ENCODE measurements at places on chromosomes 3 and 15.
A peak's percentile ranks its signal among the peaks of the same experiment; 100 is the strongest.

GRCh38 chr3:134544316-134544715, 58.5 kb downstream of the CEP63 start:
- peak; percentile 8 for DNase-seq

- DNase-seq, result no peak
These were observed 863.2 kb downstream of the TUSC7 start for GRCh38 chr3:117572786-117573185.

DNA sequence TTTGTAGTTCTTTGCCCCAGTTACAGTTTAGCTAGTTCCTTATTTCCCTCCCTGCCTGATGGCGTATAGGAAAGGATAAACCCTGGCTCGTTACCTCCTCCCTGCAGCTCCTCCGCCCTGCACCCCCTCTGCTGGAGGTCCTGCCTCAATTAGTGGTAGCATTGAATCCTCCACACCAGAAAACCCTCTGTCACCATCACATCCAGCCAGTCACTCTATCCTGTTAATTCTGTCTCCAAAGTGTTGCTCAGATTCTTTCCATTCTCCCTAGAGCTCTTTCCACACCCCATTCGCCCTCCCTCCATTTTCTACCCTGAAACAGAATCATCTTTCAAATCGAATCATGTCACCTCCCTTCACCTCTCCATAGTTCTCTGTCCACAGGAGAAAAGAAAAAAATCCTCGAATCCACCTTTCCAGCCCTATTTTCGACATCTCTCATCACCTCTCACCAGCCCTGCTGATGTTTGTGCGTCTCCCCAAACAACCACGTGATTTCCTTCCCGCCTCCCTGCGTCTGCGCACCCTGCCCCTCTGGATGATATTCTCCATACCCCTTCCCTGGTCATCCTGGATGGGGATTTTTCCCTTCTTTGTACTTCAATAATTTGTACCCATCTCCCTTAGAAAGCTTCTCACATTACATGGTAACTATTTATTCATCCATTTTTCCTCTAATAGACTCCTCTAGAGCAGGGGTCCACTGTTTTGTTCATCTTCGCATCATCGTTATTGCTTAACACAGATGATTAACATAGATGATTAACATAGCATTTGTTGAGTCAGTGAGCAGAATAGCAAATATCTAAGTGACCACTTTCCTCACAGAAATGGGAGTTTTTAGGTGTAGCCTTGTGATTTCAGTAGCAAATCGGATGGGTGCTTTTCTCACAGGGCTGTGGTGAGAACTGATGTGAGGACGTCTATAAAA, 37.1 kb downstream of the MAP3K13 start:
- DNase-seq, result peak; percentile 47

DNA sequence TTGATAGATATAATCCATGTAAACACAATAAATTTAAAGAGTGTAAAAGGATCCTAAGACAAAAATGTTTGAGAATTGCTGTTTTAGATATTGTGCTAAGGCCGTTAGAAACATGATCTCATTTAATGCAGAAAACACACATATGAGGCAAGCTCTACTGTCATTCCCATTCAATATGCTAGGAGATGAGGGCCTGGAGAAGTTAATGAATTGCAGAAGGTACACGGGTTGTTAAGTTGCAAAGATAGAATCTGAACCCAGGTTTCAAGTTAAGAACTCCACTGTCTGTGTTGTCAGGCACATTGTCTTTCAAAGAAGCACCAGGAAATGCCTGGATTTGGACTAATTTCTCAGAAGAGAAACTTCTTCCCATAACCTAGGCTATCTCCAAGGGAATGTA, 65.1 kb upstream of the SAMMSON start:
- DNase-seq, result no peak

DNA sequence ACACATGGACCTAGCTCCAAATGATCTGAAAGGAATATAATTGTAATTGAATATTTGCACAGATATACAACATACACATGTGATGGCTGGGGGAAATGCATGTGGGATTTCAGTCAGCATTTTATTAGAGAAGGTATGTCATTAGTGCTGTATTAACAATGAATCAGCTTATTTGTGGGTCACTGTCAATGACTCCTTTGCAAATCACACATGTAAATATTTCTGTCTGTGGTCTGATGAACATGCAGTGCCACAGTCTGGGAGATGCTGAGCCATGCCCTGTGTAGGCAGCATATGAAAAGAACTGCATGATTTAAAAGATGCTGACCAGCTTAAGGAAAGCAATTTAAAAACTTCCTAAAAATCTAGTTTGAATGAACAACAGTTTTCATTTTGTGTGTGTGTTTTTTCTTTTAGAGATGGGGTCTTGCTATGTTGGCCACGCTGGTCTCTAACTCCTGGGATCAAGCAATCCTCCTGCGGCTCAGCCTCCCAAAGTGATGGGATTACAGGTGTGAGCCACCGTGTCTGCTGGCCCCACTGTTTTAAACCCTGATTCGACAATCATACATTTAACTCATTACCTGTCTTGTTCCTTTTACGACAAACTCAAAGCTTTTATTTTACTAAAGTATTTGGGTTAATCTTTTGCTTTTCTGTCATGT, 803 bp upstream of the B3GNT5 start:
- no peak for DNase-seq

- no peak for DNase-seq
These were observed 176.3 kb upstream of the BHLHE40 start for GRCh38 chr3:4802903-4803302.

DNA sequence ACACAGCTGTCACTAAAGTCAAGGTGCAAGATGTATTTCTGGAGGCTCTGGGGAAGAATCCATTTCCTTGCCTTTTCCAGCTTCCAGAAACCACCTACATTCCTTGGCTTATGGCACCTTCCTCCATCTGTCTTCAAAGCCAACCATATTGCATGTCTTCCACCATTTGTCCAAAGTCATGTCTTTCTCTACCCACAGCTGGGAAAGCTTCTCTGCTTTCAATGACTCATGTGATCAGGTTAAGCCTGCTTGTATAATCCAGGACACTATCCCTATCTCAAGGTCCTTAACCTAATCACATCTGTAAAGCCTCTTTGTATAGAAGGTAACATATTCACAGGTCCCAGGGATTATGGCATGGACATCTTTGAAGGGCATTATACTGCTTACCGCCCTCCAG, 14.2 kb downstream of the ARHGAP31 start:
- DNase-seq, result peak; percentile 25

DNA sequence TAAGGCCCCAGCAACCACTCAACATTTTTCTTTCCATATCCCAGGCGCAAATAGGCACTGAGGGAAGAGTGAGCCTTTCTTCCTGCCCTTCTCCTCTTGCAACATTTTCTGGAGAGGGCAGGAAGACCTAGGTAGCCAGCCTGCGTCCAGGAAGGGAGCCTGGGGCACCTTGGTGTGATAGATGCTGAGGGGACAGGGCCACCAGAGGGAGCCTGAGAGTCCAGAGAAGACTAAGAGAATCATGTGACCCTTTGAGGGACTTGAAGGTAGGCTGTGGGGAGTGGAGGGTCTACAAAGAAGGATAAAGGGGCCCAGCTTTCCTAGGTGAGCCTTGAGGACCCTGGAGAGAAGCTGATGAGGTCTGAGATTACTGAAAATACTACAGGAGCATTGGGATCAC, 346.6 kb downstream of the CNTN6 start:
- DNase-seq, result no peak

- no peak for DNase-seq
These were observed 196.5 kb upstream of the ATP11B start for GRCh38 chr3:182596676-182597410.

GRCh38 chr3:117842086-117842485, 1132.5 kb downstream of the TUSC7 start:
- DNase-seq, result no peak

- peak; percentile 95 for DNase-seq
These were observed 453.1 kb downstream of the IL5RA start for GRCh38 chr3:2656806-2657777.

DNA sequence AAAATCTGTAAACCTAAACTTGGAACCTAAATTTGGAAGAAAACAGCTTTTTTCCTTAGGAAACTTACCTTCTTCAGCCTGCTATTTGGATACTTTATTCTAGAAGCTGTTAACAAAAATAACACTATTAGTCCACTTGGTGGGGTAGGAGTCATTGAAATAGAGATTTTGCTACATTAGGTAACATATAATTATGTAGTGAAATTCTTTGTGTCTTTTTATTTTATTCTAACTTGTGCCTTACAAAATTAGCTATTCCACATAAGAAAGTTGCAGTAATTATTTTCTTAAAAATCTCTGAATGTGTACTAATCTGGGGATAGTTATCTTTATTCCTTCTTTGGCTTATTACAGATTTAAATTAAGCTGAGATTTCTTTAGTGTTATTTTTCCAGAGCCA, 360.4 kb upstream of the ROBO2 start:
- DNase-seq, result no peak

GRCh38 chr15:72559781-72560180, 85.7 kb downstream of the ARIH1 start:
- DNase-seq, result peak; percentile 71

DNA sequence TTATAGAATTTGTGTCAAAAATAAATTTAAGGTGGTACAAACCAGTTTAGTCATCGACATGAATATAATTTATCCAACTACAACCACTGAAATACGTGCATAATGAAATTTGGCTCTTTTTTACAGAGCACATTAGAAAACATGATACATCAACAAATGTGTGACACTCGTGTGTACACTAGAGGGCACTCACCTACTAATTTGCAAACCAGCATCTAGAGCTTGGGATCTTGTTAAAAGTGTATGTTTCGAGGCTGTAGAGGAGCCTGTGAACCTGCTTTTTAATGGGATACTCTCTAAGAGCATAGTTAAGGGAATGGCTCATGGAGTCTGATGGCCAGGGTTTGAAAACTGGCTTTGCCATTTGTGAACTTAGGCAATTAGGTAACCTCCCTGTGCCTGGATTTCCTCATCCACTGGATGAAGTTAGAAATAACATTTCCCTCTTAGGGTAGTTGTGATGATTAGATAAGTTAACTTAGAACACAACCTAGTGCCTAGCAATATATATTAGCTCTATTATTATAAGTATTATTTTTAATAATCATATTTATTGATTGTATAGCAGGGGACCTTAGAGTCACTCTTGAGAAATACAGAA, 8.8 kb upstream of the CPOX start:
- DNase-seq, result peak; percentile 76

DNA sequence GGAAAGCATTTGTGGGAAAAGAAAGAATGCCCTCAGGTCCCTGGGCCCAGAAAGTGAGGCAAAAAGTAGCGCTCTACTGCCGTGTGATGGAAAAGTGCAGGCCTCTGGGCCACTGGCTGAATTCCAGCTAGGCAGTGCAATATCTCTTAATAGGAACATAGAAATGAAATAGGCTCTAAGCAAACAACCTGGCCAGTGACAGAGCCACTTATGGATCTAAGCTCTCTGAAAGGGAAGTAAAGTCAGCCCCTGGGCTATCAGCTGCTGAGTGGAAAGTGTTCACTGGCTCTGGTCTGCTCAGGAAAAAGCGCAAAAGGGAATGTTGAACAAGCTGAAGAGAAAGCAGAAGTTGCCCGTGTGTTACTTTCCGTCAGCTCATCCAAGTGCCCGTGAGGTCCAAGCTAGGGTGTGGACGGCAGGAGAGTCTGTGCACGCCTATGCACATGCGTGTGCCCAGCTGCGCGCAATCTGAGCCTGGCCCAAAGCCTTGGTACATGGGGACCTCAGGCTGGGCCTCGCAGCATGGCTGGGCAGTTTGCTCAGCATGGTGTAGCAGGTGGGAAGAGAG, 74.0 kb upstream of the RAD18 start:
- no peak for DNase-seq

- DNase-seq, result no peak
These were observed 37.2 kb downstream of the MGLL start for GRCh38 chr3:127784865-127785710.

DNA sequence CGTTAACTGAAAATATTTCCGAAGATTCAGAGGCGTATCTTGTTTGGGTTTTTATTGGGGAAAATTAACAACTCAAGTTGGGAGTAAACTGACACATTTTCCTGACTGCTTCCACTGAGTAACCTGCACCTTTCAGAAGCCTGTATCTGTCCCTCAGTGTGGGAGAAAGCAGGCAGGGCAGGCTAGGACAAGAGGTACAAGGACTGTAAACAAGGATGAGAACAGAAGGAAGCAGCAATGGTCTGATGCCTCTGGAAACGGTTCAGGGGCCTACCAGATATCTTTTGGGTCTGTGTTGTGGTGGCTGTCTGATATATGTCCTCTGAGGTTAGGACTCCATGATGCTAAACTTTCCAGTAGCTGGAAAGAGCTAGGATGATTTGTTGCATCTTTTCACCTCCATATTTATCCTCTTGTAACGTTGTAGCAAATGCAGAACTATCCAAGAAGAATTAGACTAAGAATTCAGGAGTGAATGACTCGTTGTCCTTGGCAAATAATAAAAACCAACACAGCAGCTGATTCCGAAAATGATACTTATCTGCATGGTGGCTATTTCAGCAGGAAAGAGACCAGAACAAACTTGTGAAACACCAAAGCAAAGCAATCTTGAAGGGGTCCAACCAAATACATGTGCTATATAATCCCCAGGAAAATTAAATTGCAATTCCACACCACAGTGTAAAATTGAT, 195.9 kb upstream of the ICE2 start:
- peak; percentile 46 for DNase-seq

Measured in IMR-90 (cell line).